ENCODE measurements at places on chromosomes 2 and 18.

GRCh38 chr2:110897966-110898365, 165.6 kb downstream of the ACOXL start:
- DNase-seq = no peak

DNA sequence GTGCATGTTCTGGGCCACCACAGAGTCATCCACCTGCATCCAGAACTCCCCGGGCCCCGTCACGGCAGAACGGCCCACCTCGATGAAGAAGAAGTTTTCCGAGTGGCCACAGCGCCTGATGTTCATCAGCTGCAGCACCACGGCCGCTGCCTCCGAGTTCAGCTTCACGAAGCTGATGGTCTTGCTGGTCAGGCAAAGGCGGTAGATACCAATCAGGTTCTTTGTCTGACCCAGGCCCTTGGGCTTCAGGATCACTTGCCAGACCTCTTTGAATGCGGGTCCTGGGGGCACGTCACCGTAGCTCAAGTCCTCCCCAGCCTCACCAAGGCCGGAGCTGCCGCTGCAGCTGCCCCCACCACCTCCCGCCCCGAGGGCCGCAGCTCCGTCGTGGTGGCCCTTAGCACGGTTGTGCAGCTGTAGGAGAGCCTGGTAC, 1.6 kb downstream of the IRS1 start:
- no peak for DNase-seq

DNA sequence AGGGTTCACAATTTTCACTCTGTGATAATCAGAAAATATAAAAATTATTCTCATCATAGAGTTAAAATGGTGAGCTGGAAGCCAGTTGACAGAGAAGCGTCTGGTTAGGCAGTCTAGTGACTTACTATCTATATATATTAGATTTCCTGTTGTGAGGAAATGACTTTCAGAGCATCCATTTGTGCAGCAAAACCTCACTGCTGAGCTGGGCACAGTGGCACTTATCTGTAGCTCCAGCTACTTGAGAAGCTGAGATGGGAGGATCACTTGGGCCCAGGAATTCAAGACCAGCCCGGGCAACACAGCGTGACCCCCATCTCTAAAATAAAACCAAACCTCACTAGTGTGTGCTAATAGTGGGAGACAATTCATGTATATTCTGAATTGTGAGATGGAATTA, 7.2 kb upstream of the KIAA2012 start:
- DNase-seq = no peak

DNA sequence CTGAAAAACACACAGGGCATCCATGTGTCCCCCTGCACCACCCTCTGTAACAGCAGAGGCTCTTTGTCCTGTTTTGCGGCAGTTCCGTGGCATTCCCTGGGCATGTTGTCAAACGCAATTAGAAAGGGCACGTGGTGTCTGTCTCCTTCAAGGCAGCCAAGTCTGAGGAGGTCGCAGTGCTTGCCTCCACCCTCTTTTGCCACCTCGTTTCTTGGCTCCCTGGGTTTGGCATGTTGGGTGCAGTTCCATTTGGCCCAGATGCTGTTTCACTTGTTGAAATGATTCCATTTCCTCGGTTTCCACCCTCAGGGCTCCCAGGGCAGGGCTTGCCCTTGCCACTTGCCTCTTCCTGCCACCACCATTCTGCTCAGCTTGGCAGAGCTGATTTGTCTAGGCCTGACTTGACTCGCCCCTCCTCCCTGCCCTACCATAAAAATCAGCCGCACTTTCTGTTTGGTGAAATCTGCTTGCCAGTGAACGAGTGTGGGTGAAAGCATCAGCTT, 12.4 kb downstream of the CCL20 start:
- DNase-seq = no peak

GRCh38 chr2:191711621-191712020, 33.7 kb downstream of the NABP1 start:
- no peak for DNase-seq

DNA sequence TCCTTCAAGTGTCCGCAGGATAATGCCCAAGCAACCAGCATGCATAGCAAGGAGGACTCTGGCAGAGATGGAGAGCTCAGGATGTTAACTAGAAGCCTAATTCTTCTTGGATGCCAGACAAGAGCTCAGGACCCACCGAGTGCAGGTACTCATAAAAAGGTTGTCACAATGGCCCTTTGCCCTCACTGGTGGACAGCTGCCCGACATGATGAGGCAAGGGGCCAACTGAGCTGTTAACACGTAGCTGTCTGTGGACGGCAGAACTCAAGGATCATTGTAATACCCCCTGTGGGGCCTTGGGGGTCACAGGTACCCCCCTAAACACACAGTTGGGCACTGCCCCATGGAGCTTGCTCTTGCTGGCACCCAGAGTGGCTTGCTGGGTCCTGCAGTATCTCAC, 393.7 kb downstream of the PIK3C3 start:
- DNase-seq = no peak

GRCh38 chr2:120511536-120511935, 165.6 kb downstream of the INHBB start:
- DNase-seq = no peak

GRCh38 chr2:109370399-109371035, 241.5 kb downstream of the SH3RF3 start:
- no peak for DNase-seq

- DNase-seq = no peak
Observed at GRCh38 chr2:215447056-215447455, 11.2 kb upstream of the FN1 start.

GRCh38 chr2:219104107-219105035, 43.6 kb upstream of the IHH start:
- no peak for DNase-seq

Measured in stimulated activated CD4-positive, alpha-beta T cell treated with anti-CD3 and anti-CD28 coated beads, TNF-alpha, amount 100 ng/mL, for 24 hours (primary cell).